Fibroblast of the conjunctiva (primary cell): ENCODE measurements at places on chromosomes 3 and 15.

DNA sequence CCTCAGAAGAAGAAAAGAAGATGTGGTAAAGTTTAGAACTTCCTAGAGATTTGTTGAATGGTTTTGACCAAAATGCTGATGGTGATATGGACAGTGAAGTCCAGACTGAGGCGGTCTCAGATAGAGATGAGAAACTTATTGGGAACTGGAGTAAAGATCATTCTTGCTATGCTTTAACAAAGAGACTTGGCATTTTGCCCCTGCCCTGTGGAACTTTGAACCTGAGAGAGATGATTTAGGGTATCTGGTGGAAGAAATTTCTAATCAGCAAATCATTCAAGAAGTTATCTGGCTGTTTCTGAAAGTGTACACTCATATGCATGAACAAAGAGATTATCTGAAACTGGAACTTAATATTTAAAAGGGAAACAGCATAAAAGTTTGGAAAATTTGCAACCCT, 505.2 kb downstream of the NSUN3 start:
- DNase-seq = no peak

GRCh38 chr3:124032311-124032880, 40.5 kb upstream of the ROPN1 start:
- no peak for DNase-seq

GRCh38 chr15:42996871-42997270, 76.3 kb upstream of the TTBK2 start:
- DNase-seq = no peak

DNA sequence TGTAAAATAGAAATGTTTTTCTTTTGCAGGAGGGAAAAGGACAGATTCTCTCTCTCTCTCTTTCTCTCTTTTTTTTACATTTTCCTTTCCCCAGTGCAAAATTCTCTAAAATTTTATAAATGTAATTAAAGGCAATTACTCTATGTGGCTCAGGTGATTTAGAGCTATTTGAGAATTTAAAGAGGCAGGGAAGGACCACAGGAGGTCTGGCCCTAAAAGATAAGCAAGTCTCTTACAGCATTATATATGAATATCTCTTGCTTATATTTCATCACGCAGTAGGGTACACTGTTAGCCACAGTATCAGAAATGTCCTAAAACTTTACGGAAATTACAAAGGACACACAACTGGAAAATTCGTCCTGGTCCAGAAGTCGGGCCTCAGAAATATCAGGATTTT, 70.5 kb upstream of the PPIB start:
- no peak for DNase-seq

DNA sequence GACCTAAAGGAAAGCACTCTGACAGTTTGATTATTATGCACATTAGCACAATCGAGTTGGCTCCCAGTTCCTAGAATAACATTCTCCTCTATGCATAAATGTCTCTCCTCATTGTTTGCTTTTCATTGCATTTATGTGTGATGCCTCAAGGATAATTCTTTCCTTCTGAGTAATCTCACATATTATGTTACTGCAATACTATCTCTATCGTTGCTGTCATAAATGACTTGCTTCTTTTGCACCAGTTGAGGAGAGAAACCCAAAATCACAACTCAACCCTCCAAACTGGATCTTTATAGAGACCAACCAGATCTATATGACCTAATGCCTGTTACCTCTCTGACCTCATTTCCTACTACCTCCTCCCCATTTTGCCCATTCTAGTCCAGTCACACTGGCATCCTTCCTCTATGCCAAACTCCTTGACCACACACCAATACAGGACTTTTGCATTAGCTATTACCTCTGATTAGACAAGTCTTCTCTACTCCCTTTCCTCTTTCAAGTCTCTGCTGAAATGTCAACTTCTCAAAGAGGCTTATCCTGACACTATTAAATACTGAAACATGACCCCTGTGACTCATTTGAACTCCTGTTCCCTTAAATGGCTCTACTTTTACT, 1026.0 kb downstream of the TUSC7 start:
- peak; percentile 64 for DNase-seq

DNA sequence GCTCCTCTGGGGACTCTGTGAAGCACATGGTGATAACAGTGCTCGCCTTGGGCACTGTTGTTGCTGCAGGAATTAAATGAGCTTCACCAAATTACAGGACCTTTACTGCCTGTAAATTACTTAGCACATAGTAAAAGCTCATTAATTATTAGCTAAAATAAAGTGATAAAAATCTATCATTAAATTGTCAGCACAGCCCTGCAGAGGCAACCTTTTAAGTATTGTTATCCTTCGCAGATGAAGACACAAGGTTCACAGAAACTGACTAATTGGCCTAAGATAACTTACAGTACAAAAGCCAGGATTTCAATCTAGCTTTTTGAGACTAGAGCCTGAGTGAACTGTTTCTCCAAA, 96.0 kb downstream of the ST6GAL1 start:
- no peak for DNase-seq

GRCh38 chr3:12893852-12894251, 52.5 kb upstream of the RPL32 start:
- no peak for DNase-seq

- DNase-seq = no peak
Observed at GRCh38 chr3:66592016-66592761, 91.4 kb upstream of the LRIG1 start.

GRCh38 chr3:126117786-126118185, 33.9 kb upstream of the SLC41A3 start:
- no peak for DNase-seq

- no peak for DNase-seq
Observed at GRCh38 chr3:156627946-156628569, 46.3 kb upstream of the TIPARP start.

- no peak for DNase-seq
Observed at GRCh38 chr15:48547286-48547685, 98.2 kb downstream of the FBN1 start.

- no peak for DNase-seq
Observed at GRCh38 chr3:58272891-58273290, 33.2 kb upstream of the RPP14 start.

DNA sequence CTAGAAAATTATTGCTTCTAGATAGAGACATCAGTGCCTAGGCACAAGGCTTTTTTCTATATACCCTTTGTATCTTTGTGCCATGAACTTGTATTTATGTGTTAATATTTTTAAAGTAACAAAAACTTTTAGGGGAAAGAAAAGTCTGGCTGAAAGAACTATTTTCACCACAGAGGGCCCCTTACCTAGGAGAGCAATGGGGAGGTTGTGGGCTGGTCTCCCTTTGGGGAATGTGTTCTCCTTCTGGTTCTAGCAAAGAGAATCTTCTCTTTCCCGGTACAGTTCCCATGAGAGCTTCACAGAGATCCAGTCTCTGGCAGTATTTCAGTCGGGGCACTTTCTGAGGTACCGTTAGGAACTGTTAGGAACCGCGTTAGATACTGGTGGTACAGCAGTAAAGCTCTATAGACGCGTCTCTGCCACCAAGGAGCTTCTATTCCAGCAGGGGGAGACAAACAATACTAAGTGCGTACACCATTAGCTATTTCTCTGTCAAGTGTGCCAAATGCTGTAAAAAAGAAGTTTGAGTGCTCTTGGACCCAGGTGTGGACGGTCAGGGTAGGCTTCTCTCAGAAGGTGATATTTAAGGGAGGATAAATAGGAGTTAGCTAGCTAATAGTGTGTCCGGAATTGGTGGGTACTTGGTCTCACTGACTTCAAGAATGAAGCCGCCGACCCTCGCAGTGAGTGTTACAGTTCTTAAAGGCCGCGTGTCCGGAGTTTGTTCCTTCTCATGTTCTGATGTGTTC, 4.6 kb upstream of the EPB42 start:
- peak; percentile 32 for DNase-seq

DNA sequence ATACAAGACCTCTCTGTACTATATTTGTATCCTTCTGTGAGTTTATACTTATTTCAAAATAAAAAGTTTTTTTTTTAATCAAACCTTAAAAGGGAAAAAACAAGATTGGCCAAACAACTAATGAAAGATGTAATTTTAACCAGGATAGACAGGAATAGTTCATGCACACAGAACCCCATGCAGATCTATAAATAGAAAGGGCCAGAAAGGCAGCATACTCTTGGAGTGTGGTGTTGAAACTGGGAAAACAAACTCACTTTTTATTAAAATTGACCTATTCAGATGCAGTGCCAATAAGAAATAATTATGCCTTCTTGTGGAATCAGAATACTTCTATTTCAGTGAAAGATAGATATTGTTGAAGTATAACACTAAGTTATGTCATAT, 204.6 kb downstream of the PLCL2 start:
- no peak for DNase-seq

DNA sequence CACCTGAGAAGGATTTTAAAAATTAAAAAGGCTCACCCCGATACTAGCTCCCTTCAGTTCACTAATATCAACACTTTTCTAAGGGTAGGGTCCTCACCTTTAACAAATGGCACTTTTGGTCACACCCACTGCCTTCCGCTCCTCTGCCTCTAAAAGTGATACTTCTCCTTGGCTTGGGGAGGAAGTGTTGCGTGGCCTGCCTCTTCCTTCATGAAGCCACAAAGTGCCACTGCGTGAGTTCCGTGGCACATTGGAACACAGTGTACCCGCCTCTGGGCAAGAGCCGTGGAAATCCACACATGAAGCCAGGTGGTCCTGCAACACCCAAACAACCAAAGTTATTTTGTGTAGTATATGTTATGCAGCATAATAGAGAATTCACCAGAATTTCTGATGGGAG, 3.9 kb downstream of the B4GALT4 start:
- no peak for DNase-seq

- DNase-seq = no peak
Observed at GRCh38 chr3:15964605-15965442, 167.0 kb upstream of the ANKRD28 start.

GRCh38 chr3:156633335-156633734, 41.1 kb upstream of the TIPARP start:
- no peak for DNase-seq

DNA sequence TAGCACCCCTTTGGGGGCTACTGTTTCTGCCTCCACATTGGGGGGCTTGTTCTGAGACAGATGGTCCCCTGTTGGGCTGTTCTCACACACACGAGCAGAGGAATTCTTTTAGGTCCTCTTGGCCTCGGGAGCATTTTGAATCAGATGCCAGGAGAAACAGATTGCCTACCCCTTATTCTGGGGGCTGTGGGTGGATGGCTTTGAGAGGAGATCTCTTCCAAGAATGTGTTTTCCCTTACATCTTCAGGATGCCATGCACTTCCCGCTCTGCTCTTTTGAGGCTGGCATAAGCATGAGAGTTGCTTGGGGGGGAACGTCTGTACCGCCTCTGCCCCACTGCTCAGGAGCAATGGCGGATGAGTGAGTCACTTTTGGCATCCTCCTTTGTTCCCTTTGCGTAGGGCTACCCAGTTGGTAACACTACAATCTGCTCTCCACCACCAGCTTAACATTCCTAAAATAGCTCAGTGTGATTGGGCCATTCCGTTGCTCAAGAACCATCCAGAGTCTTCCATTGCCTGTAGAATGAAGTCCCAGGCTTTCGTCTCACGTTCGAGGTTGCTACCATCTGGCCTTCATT, 154.4 kb downstream of the RPLP1 start:
- no peak for DNase-seq

DNA sequence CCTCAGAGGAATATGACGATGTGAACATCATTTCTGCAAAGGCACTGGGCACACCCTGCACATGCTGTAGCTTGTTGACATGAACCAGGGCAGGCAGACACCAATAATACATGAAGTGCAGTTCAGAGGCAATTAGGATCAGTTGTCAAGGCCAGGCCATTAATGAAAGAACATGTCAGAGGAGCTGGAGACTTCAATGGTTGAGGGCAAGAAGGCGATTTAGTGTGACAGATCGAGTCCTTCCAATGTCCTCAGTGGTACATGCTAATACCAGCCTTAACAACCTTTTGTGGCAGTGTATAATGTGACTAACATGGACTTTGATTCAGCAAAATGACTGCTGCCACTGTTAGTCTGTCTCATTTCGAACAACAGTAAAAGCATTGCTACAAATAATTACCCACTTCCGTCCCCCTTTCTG, 205.2 kb upstream of the NANOGP8 start:
- no peak for DNase-seq

GRCh38 chr3:13638927-13639326, 90.0 kb downstream of the FBLN2 start:
- no peak for DNase-seq

- DNase-seq = no peak
Observed at GRCh38 chr3:127714125-127714571, 41.4 kb downstream of the ABTB1 start.

- peak; percentile 10 for DNase-seq
Observed at GRCh38 chr15:59703979-59704796, 15.1 kb upstream of the BNIP2 start.

DNA sequence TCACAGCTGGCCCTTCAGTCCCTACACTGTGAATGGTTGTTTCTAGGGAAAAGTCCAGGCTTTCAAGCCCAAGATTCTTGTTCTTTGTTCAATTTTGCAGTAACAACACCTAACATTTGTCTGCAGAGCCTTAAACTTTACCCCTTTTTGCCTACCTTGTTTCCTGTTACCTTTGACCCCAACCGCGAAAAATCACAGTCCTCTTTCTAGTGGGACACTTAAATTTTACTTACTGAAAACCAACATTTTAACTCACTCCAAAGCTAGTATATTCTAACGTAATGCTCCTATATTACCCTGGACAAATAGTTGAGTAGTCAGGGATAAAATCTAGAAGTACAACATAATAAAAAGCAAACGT, 649 bp upstream of the PIK3CB start:
- DNase-seq = no peak

- no peak for DNase-seq
Observed at GRCh38 chr3:15659254-15659975, 57.9 kb downstream of the BTD start.

DNA sequence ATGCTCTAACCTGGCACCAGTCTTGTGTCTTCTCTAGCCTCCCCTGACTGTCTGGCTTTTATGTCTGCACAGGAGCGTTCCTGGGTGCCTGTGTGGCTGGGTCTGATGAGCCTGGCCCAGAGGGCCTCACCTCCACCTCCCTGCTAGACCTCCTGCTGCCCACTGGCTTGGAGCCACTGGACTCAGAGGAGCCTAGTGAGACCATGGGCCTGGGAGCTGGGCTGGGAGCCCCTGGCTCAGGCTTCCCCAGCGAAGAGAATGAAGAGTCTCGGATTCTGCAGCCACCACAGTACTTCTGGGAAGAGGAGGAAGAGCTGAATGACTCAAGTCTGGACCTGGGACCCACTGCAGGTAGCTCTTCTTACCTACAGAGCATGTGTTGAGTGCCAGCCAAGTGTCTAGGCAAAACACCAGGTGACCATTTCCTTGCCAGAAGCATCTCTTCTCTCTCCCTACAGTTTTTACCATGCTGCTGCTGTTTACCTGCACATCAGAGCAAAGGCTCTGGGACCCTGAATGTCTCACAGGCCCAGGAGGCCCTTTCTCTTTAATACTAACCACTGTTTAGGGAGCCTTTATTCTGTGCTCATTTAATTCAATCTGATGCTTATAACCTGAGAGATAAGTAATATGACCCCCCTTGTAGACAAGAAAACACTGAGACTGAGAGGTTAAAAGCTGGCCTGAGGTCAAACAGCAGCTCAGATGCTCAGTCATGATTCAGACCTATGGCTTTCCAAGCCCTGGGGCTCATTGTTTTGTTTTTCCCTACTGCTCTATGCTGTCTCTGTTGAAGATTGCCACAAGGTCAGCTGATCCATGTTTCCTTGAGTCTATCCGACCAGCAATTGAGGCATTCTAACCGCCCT, 10.4 kb downstream of the PODXL2 start:
- DNase-seq = no peak
